ENCODE measurements at places on chromosomes 2 and 18.

DNA sequence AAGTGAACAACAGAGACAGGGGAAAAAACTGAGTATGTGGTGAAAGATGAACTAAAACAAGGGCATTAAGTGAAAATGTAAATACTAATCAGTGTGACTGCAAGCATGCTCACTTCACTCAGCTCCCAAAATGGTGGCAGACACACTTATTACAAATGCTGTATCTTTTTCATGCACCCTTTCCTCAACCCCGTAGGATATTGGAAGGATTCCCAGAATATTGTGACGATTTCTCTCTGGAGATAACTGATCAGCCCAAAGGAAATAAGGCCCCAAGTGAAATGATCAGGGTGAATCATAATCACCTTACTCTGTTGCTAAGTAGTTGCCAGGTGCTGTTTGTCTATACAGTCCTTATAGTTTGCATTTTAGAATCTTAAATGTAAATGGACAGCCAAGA, 138.9 kb upstream of the IL1R2 start:
- no peak for DNase-seq

DNA sequence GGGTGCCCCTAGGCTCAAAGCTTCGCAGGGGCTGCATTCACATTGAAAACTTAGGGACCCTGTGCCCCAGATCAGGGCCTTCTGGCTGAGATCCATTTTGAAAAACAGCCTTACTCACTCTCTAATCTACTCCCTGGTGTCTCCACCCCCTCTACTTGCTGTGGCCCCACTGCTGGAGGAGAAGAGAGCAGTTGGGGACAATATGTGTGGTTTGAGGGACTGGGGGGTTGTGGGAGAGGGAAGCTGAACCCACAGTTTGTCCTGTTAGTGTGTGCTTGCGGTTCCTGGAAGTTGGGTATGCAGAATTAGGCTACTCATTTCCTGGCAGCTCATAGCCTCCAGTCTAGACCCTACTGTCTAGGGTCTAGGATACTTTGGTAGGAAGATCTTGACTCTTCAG, 211.4 kb downstream of the PRKCE start:
- DNase-seq = no peak

- DNase-seq = no peak
Observed at GRCh38 chr2:64007924-64008323, 11.3 kb downstream of the VPS54 start.

GRCh38 chr2:33678436-33678835, 79.3 kb upstream of the FAM98A start:
- no peak for DNase-seq

- DNase-seq = no peak
Observed at GRCh38 chr18:32661486-32662299, 111.1 kb downstream of the KLHL14 start.

- DNase-seq = no peak
Observed at GRCh38 chr18:64264171-64264570, 115.3 kb upstream of the LINC00305 start.

GRCh38 chr2:62577994-62578781, 72.2 kb upstream of the TMEM17 start:
- DNase-seq = peak; percentile 94

DNA sequence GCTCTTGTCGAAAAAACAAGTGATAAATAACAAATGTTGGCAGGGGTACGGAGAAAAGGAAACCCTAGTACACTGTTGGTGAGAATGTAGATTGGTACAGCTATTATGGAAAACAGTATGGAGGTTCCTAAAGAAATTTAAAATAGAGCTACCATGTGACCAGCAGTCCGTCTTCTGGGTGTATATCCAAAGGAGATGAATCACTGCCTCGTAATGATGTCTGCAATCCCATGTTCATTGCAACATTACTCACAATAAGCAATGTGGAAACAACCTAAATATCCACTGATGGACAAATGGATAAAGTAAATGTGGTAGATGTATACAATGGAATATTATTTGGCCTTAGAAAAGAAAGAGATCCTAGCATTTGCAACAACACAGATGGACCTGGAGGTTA, 50.6 kb downstream of the SLC16A14 start:
- no peak for DNase-seq

DNA sequence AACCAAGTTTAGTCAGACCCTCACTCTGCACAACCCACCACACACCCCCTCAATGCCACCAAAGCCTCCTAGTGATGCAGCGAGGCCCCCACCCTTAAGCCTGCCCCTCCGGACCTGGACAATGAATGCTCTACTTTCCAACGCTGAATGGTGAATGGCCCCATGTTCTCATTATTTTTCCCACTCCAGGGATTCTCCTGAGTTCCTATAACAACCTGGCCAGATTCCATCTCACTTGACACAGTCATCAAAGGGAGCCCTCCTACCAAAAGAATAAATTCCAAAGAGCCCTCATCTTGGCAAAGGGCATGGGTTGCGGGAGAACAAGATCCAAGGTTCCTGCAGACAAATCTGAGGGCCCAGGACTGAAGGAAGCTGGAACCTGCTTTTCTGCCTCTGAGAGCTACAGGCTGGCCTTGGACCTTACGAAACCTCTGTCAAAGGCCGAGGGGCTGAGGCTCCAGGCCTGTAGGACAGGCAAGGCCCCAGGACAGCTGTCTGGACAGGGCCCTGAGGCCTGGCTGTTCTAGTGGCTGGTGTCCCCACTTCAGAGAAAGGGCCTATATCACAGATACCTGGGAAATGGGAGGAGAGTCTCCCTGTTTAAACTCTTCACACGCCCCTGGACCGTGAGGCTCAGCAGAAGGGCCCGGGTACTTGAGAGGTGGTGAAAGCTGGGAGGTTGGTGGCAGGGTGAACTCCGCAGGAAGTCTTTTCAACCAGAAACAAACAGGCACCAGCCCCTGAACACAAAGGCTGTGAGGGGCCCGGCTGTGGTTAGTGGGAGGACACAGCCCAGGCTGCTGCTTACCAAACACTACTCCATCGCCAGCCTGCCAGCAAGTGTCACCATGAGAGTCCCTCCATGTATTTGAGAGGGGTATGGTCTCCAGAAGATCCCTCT, 27.3 kb downstream of the SFXN5 start:
- DNase-seq = no peak

DNA sequence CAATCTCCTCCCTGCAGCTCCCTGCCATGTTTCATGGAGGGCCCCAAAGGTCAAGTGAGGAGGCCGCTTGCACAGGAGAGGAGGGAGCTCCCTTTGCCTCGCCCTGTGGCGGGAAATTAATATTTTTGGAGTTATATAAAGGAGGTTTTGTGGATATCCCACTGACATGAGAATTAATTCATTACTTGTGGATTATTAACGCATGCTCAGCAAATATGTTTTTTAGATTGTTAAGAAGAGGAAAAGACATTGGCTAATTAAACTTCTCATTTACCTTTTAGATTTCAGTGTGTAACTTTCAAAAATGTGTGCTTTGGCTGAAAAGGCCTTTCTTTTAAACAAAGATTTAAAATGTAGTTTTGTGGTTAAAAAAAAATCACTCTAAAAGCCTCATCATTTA, 474.0 kb downstream of the SOCS6 start:
- DNase-seq = no peak

DNA sequence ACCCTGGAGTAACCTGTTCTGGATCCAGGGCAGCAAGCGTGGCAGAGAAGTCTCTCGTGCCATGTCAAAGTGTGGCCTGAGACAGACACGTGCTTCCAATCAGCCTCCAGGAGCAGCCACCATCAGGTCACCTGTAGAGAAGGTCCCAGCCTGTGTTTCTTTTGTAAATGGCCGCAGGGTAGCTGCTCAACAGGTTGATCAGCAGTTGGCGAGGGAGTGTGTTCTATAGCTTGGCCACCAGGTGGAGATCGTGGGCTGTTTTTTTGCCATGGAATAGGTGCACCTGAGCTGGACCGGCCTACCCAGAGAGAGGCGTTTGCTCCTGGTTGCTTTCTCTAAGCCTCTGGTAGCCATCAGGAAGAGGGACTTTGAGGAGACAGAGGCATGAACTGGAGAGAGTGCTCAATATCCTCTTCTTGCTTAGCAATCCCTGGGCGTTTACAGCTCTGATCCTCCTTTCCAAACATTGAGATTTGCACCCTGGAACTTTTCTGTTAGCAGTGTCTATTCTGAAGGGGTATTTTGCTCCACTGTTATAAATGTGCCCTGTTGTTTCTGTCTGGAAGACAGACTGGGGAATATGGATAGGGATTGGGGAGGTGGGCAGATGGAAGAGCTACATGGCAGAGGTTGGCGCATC, 34.2 kb upstream of the EN1 start:
- DNase-seq = no peak

DNA sequence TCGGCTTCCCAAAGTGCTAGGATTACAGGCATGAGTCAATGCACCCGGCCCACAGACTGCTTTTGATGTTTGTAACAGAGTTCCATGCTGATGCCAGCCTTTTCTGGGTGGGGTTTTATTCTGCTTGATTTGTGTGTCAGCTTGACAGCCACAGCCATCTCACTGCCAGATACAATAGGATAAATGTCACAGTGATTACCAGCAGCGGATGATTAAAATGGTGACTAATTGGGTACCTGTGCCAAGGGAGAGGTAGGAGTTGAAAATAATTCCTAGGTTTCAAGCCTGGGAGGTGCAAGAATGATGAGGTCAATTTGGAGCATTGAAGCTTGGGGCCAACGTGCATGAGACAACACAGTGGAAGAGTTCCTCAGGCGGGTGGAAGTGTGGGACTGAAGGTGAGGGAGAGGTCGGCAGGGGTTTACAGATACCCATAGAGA, 39.4 kb downstream of the SH2D6 start:
- no peak for DNase-seq

GRCh38 chr18:45662468-45662867, 47.2 kb downstream of the SLC14A2 start:
- DNase-seq = no peak

DNA sequence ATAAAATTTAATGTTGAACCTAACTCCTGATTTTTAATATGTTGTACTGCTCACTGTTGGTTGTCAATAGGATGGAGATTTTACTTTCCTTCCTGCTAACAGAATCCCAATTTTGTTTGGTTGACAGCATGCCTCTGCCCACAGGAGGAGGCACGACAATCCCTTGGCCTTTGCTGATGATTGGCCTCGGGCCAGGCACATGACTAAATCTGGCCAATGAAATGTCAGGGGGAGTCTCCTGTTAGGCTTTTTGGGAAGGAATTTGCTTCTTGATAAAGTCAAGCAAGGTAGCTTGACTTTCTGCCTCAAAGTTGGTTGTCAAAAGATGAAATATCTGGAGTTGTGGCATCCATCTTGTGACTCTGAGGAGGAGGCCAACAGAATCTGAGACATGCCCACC, 6.8 kb upstream of the TGFA start:
- DNase-seq = no peak

- no peak for DNase-seq
Observed at GRCh38 chr18:48527461-48527860, 11.4 kb upstream of the CTIF start.

GRCh38 chr2:239034561-239035341, 186.9 kb downstream of the TWIST2 start:
- no peak for DNase-seq

- no peak for DNase-seq
Observed at GRCh38 chr2:147792966-147793617, 51.7 kb upstream of the ACVR2A start.

All from BJ (cell line).